Hematopoietic multipotent progenitor cell treated with erythropoietin and hydrocortisone succinate and interleukin-3 and kit ligand, for 6 days (in vitro differentiated cells): ENCODE measurements at places on chromosomes 2 and 18.

GRCh38 chr2:102046135-102046986 is 54.6 kb downstream of the IL1R2 start:
- no peak for DNase-seq

DNA sequence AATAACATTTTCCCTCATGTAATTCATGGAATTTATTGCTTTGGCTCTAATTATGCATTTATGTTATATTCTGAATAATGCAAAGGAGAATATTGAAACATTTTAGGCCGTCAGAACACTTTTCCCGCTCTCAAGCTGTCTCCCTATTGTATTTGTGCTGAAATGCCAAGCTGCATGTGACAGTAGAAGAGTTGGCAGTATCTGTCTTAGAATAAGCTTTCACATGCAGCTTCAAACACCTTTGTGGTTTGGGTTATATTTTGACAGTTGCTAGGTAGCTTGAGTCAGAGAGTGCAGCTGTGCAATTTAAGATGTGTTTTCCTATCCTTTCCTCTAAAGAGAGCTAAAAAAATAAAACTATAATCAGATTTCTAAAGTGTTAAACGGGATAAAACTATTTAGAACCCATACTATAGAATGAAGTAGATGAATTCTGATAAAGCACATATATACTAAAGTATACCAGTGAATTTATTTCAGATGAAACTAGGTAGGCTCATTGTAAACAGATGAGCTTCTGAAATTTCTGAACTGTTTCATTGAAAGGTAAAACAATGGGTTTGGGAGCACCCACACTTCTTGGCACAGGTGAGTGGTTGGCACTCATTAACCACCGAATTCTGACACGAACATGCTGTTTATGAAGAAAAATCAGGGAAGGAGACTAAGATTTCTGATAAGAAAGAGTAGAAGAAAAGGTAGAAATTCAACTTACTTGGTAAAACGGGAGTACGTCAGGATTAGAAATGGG is 43.4 kb downstream of the PLCL1 start:
- DNase-seq, result no peak

DNA sequence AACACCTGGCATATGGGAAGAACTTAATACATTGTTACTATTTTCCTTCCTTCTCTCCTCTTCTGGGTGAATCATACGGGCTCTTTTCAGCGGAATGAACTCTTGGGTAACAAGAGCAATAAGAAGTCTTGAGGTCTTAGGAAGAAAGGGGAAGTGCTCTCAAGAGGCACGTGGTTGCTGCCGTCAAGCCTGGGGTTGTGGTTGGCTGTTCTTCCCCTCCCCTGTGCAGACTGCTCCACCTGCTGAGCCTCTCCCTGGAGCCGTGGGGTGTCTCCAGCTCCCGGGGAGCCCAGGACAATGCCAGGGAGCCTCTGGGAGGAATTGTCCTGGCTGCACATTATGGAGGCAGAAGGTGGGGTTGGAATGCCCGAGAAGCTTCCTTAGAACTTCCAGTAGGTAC is 19.4 kb downstream of the TOGARAM2 start:
- DNase-seq, result peak; percentile 87

DNA sequence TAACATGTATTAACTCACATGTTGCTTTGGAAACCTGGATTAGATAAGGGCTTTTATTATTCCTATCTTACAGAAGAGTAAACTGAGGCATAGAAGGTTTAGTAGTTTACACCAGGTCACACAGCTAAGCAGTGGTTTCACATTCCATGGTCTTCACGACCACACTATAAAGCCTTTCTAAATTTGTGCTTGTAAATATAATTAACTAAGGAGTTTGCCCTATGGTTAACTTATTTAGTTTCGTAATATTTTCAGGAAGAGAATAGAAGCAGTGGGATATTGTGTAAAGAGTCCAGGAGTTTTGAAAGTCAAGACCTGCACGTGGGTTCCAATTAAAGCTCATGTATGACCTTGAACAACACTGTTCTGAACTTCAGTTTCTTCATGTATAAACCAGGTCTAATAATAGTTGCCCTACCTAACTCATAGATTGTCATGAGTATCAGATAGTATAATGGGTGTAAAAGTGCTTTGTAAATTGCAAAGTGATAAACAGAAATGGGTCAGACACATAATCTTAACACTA is 19.5 kb upstream of the SOS1 start:
- DNase-seq, result no peak

DNA sequence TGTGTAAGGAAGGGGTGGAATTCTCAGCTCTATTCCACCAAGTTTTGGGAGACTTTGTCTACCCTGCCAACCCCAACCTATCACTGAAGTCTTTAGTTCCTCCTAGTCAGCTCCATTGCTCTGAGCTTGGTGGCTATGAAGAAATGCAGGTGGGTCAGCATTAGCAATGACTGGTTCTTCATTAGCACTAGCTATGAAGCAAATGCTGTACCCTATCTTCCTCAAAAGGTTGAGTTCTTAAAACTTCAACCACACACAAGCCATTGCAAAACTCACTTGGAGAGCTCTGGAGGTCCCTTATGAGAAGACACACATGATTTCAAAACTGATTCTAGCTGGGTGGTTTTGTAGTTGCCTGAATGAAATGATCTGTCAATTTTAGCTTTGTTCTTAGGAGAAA is 193.8 kb downstream of the IKZF2 start:
- peak; percentile 82 for DNase-seq

DNA sequence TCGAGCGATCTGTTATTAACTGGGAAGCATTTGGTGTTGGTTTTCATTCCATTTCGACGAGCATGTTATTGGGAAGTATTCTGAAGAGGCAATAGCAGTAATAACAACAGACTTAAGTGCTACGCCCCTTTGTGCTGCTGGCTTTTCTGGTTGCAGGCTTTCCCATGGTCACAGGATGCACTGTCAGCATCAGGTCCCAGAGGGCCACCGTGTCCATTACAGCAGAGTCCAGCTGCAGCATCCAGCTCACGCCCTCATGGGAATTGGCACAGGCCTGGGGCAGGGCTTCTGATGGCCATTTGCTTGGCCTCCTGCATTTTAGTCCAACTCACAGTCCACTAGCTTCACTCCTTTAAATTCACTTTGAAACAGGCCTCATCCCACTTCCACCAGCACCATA is 44.4 kb downstream of the BCL2L11 start:
- DNase-seq, result no peak

DNA sequence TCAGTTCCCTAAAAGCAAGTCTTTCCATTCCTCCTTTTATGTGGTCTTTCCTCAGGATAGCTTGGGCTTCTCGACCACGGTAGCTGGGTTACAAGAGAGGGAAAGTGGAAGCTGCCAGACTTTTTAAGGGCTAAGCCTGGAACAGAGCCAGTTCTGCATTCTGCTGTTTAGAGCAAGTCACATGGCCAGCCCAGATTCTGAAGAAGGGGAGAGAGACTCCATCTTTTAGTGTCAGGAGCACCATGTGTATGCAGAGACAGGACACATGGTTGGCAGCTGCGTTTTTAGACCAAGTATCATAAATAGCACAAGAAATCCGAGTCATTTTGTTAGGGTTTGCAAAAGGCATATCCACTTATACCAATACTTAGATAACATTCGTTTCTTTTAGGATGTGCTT is 4.7 kb downstream of the HMSD start:
- no peak for DNase-seq

DNA sequence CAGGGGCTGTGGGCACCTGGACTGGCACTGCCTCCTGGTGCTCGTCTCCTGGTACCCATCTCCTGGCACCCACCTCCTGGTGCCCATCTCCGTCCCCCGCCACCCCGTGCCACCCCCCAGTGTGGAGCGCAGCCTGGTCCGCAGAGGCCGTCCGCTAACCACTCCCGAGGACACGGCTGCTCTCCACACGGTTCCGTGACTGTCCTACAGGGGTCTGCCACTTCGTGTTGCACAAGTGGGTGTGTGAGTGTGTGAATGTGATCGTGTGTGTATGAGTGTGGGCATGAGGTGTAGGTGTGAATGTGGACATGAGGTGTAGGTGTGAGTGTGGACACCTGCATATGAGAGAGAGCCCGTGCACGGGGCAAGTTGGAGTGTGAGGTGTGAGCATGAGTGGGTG is 119.4 kb upstream of the HS6ST1 start:
- no peak for DNase-seq

GRCh38 chr2:171523088-171524017 is 1.1 kb downstream of the CYBRD1 start:
- DNase-seq, result peak; percentile 84

DNA sequence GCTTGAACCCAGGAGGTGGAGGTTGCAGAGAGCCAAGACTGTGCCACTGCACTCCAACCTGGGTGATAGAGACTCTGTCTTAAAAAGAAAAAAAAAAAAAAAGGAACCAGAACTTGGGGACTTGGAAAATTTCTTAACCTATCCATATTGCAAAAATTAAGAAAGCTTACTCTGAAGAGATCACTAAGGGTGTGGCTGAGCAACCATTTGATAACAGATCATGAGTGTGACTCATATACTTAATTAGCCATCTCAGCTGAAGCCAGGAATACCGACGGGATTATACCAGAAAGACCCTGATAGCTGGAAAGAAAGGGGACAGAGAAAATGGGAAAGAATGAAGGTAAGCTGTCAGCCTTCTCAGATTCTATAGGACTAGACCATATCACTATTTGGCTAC is 7.1 kb upstream of the ADD2 start:
- no peak for DNase-seq

- no peak for DNase-seq
Measured at GRCh38 chr2:111050701-111051376, 69.9 kb upstream of the BCL2L11 start.

GRCh38 chr2:46962751-46963150 is 47.1 kb upstream of the MCFD2 start:
- no peak for DNase-seq

GRCh38 chr2:156116113-156116512 is 216.4 kb downstream of the NR4A2 start:
- no peak for DNase-seq

- DNase-seq, result no peak
Measured at GRCh38 chr2:54945391-54946219, 104.6 kb downstream of the RTN4 start.
